ENCODE measurements at places on chromosomes 6 and 20.

GRCh38 chr6:150417899-150418826 is 49.4 kb downstream of the IYD start:
- DNase-seq, result no peak

- DNase-seq, result no peak
Measured at GRCh38 chr6:83442752-83443151, 11.9 kb upstream of the ME1 start.

GRCh38 chr6:166726201-166726600 is 99.2 kb upstream of the RPS6KA2 start:
- DNase-seq, result no peak

- DNase-seq, result no peak
Measured at GRCh38 chr6:158566207-158566818, 6.4 kb downstream of the TMEM181 start.

DNA sequence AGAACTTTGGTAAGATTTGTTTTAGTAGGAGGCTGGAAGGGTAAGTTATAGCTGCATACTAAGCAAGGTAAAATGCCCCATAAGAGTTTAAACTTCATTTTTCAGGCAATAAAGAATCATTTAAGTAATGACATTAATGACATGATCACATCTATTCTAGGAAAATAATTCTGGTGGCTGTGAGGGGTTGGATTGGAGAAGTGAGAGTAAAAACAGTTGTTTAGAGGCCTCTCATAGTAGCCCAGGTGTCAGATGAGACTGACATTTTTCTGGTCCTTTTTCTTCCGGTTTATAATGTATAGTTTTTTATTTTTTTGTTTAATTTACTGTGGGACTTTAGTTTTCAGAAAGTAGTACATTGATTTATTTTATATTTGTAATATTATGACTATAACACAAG is 40.8 kb downstream of the ITCH start:
- no peak for DNase-seq

- no peak for DNase-seq
Measured at GRCh38 chr6:90425161-90425641, 128.6 kb upstream of the BACH2 start.

GRCh38 chr6:166105341-166106075 is 62.1 kb downstream of the TBXT start:
- DNase-seq, result no peak

GRCh38 chr6:39760226-39760952 is 31.8 kb upstream of the DAAM2 start:
- DNase-seq, result no peak

DNA sequence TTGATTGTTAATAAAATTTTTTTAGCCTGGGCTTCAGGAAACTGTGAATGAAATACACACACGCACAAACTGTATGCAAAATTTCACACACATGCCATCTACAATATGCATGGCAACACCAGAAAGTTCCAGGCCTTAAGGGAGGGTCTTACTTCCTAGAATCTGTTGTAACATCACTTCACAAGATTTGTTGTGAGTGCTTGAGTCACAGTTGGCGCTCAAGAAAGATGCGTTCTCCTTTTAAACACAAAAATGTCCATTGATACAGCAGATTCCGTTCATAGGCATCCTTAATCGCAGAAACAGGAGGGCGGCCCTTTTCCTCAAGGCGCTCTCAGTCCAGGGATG is 485 bp upstream of the RTF2 start:
- DNase-seq, result no peak

- no peak for DNase-seq
Measured at GRCh38 chr6:165886169-165886568, 223.1 kb upstream of the PDE10A start.

- DNase-seq, result no peak
Measured at GRCh38 chr6:5104667-5105066, 19.5 kb downstream of the PPP1R3G start.

DNA sequence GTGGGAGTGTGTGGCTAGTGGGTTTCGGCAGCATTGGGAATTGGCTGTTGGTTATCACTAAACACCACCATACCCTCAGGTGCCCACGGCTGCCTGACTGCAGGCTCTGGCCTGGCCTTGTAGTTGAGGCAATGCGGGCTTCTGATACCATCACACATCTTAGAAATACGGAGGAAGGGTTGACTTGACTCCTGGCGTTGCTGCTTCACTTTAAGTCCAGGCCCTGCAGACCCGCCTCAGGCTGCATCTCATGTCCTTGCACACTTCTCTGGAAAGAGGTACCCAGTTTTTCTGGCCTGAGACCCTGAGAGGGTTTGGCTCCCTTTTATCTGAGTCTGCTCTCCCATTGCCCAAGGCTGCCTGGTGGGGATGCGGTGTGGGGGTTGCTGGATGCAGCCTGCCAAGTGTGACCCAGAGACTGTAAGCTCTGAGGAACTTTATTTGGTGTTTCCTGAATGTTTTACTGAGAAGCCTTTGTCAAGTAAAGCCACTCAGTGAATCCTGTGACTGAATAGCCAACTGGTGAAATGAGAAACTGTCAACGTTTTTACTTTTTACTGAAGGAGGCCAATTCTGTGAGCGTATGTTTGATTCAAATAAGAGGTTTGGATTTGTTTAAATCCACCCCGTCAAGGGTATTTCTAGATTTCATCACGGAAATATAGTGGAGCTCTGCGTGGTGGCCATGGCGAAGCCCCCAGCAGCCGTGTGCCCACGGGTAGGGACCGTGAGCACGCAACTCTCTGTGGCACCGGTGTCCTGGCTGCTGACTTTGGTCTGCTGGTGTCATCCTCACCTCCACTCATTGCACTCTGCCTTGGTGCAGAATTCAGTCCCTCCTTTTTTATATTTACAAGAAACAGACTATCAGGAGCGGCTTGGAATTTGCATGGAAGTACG is 160.1 kb downstream of the DTNBP1 start:
- peak; percentile 61 for DNase-seq

DNA sequence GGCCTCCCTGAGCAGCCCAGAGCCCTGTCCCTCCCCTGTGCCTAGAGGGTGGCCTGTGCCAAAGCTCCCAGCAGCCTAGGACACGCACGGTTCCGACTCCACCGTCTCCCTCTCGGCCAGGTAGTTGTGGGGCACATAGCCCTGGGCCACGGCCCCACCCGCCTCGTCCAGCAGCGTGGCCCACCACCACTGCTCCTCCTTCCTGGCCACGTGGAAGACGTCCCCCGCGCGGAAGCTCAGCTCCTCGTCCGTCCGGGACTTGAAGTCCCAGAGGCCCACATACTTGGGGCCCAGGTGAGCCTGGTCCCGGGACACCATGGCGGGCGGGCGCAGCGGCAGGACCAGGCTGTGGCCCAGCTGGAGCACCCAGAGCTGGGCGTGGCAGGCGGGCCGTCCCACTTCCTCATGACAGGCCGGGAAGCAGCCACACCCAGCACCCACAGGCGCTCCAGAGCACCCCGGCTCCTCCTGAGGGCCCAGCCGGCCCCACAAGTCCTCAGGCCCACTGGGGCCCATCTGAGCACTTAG is at the start of gene PTK6:
Gene PTK6 (minus strand): TSS at position 380 of the 528 bp plus-strand sequence. CDS start 62 bp downstream, at position 318.
- DNase-seq, result peak; percentile 80

DNA sequence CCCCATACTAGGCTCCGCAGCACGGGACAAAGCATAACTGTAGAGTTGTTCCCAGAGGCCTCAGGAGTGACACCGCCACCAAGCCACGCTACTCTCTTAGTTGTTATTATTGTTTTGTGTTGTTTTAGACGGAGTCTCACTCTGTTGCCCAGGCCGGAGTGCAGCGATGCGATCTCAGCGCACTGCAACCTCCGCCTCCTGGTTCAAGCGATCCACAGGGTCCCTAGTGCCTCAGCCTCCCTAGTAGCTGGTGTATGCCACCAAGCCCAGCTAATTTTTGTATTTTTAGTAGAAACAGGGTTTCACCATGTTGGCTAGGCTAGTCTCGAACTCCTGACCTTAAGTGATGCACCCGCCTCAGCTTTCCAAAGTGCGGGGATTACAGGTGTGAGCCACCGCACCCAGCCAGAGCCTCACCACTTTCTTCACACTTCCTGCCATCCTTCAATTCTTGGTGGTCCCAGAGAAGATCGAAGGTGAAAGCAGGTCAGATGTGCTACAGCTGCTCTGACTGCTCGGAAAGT is 11.8 kb downstream of the RPL7L1 start:
- DNase-seq, result no peak

DNA sequence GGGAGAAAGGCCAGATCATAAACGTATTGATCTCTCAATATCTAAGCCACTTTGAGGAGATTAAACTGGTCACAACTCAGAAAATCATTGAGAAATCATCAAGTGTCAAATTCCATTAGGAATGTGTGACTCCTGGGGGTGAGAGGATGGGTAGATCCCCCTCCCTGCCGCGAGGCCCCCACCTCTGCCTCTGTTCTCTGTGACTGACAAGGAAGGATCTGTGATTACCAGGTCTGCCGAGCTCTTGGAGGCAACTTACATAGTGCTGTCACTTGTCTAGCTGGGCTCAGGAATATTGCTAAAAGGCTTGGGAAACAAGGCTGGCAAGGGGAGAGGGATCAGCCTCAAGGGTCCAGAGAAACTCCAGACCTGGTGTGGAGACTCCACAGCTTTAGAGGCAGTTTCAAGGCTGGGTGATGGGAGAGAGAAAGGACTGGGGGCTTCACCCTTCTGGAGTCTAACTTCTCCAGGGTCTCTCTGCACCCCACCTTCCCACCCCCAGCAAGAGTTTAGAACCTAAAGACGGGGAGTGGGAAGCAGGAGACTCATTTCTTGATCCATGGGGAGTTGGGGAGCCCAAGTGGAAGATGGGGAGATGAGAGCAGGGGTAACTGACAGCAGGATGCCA is 11.6 kb upstream of the ARMC12 start:
- DNase-seq, result no peak

GRCh38 chr20:51187261-51187660 is 164.4 kb upstream of the KCNG1 start:
- no peak for DNase-seq

GRCh38 chr6:123875784-123876183 is 72.1 kb downstream of the NKAIN2 start:
- no peak for DNase-seq

DNA sequence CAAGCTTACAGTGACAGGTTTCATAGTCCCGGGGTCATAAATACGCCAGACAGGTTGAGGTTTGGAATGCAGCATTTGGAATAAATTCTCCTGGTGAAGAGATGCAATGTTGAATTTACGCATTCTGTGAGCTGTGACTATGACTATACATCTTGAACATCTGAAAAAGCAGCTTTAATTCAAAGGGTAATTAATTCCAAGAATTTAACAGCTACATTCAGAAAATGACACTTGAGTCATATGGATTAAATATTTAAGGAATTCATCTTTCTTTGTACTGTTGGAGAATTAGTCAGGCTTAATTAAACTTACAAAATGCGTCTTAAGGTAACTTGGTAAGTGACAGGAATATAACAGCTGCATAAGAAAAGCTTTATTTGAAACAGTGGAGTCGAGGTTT is 74.7 kb downstream of the ESR1 start:
- no peak for DNase-seq

GRCh38 chr6:113654396-113654795 is 202.7 kb upstream of the MARCKS start:
- peak; percentile 28 for DNase-seq

GRCh38 chr6:138432063-138432356 is 28.0 kb downstream of the HEBP2 start:
- no peak for DNase-seq

DNA sequence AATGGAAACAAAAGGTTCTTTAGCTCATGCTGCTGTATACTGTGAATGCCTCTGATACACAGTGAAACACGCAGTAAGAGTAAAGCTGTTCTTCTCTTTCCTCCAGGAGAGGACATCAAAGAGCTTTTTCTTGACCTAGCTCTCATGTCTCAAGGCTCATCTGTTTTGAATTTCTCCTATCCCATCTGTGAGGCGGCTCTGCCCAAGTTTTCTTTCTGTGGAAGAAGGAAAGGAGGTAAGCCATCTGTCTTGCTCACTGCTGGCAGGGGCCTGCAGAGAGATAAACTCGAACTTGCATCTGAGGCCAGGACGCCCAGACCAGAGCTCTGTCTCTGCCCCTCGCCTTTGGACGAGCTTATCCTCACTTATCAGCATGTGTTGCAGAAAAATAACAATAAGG is 37.7 kb downstream of the LY86 start:
- no peak for DNase-seq

- DNase-seq, result no peak
Measured at GRCh38 chr20:5789827-5790226, 39.6 kb downstream of the SHLD1 start.

DNA sequence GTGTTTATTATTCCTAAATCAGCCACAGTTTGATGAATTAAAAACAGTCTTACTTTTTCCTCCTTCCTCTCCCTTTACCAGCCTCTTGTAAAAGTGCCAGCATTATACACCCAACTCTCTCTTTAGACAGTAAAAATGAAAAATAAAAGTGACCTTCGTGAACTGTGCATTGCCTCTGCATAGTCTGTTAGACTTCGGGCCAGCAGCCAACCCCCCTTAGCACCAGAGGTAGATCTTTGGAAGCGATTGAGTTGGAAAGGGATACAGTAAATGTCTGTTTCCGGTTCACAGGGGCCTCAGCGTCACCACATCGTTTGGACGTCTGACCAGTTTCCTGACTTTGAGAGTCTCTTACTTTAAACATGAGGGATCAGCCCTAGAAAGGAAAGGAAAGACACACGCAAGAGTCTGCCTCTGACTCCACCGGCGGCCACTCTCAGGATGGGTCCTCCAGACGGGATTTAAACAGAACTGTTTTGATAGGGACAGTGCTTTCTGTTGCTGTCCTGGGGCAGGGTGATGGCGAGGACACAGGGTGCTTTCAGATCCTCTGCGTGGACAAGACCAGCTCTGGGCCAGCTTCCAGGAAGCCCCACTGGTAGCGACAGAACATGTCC is 206.6 kb upstream of the PREP start:
- peak; percentile 43 for DNase-seq

DNA sequence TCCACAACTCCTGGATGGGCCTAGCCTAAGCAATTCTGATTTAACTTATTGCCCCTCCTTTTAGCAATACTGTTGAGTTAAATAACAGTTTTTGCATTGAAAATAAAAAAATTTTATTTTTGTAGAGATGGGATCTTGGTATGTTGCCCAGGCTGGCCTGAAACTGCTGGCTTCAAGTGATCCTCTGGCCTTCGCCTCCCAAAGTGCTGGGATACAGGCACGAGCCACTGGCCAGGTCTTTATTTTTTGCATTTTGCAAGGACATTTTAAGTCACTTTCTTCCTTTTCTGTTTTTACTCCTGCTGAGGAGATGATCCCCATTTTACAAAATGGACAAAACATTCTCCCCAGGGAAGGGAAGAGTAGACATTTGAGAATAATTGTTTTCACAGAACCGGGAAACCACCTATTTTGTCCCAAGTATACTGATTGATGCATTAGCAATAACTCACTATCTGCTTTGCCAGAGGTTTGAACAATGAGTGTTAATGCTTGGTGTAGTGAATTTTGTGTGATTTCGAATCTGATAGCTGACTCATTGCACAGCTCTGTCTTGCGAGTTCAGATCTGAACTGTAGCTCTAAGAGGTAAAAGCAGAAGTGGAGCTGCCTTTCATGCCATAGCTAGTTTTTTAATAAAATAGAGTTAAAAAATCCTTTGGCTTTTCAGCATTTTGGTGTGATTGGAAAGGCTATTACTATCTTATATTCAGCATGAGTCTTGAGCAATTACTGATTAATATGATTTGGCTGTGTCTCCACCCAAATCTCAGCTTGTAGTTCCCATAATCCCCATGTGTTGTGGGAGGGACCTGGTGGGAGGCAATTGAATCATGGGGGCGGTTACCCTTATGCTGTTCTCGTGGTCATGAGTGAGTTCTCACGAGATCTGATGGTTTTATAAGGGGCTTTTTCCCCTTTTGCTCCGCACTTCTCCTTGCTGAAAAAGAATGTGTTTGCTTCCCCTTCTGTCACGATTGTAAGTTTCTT is 20.9 kb downstream of the IGF2R start:
- DNase-seq, result no peak
